ENCODE measurements at places on chromosomes 4 and X.

DNA sequence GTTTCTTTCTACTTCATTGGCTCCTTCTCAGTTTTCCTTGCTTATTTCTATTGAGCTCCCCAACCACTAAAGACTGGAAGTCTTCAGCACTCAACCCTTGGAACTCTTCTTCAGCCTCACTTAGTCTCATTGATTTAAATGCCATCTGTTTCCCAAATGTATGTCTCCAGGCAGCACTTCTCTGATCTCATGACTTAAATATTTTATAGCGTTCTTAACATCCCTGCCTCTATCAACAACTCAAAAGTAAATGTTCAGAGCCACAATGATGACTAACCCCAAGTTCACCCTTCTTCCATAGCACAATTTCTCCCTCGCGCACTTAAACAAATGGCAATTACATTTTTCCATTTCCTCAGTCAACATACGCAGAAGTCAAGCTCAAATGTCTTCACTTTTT, 1393.3 kb downstream of the ARAP2 start:
- no peak for DNase-seq

- no peak for DNase-seq
Observed at GRCh38 chr4:77849278-77849965, 13.2 kb upstream of the MRPL1 start.

DNA sequence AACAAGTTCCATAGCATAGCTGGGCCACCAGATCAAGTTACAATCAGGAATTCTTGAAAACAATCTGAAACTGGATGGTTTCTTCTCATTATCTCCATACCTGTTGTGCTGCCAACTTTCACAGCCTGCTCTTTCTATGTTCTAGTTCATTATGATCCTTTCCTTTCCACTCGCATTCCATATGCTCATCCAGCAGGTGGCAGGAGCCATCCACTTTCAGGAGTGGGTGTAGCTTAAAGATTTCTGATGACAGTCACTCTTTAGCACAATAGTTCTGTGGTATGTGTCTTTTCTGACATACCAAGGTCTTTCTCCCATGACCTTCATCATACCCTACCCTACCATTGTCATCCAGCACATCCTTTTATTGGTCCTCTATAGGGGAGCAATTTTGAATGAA, 46.4 kb downstream of the PAGE2 start:
- DNase-seq, result no peak

DNA sequence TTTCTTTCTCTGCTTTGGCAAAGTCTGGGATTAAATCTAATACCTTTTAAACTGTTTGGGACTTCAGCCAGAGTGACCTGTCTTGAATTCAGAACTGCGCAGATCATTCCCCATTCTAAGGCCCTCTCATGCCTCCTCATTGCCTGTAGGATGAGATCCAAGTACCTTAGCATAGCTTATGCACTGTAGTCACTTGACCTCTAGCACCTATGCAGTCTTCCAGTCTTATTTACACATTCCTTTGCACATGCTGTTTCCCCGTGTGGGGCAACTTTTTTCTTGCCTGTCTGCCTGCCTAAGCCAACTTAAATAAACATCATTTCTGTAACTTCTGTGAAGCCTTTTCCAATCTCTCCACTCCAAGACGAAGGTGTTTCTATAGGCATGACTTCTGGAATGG, 68.4 kb downstream of the AR start:
- DNase-seq, result no peak

DNA sequence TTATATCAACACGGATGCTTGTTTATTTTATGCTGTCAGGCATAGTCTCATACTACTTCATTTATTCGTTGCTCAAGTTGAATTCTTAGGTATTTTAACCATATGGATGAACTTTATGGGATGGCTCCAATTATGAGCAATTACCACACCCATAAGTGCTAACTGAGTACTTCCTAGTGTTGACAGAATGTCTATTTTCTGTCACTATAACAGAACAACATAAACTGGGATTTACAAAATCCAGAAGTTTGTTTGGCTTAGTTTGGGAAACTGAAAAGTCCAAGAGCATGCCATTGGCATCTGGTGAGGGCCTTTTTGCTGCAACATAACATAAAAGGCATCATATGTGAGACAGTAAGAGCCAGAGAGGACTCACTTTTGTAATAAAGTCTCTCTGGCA, 21.0 kb downstream of the SULT1E1 start:
- no peak for DNase-seq

GRCh38 chr4:1693131-1693896, 9.2 kb upstream of the FAM53A start:
- DNase-seq, result no peak

GRCh38 chr4:40418430-40419230, 83.5 kb downstream of the CHRNA9 start:
- DNase-seq, result no peak

DNA sequence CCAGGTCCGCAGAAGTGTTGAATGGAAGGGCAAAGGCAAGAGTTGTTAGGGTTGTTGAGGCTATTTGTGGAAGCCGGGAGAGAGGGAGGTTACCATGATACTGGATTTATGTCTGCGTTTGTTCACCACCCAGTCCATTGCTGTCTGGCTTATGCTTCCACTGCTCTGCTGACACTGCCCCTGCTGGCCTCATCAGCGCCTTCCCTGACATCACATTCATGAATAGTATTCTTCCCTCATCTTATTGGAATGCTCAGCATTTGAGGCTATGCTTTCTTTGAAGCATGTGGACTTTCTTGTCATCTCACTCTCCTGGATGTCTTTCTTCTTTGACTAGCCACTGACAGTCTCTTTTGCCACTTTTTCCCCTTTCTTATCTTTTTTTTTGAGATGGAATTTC, 10.3 kb downstream of the GNL3L start:
- no peak for DNase-seq

- no peak for DNase-seq
Observed at GRCh38 chr4:11529625-11530201, 101.0 kb upstream of the HS3ST1 start.

DNA sequence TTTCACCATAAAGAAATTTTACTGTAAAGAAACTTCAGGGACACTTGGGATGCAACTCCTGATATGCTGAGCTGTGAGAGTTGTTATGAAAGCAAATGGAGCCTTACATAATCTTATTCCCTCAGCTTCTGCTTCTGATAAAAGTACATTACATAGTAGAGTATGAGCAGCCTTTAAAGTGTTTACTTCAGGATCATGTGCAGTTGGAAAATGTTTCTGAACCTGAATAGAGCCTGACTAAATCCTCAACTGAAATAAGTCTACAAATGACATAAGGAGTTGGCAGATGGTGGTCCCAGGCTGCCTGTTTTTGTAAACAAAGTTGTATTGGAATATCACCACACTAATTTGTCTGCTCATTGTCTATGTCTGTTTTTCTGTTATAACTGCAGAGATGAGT, 19.3 kb downstream of the RASSF6 start:
- DNase-seq, result no peak

GRCh38 chr4:76641351-76641750, 206.3 kb downstream of the SHROOM3 start:
- DNase-seq, result no peak

GRCh38 chrX:9312922-9313867, 151.7 kb upstream of the TBL1X start:
- no peak for DNase-seq

- peak; percentile 36 for DNase-seq
Observed at GRCh38 chr4:87073199-87074120, 138.6 kb downstream of the AFF1 start.

DNA sequence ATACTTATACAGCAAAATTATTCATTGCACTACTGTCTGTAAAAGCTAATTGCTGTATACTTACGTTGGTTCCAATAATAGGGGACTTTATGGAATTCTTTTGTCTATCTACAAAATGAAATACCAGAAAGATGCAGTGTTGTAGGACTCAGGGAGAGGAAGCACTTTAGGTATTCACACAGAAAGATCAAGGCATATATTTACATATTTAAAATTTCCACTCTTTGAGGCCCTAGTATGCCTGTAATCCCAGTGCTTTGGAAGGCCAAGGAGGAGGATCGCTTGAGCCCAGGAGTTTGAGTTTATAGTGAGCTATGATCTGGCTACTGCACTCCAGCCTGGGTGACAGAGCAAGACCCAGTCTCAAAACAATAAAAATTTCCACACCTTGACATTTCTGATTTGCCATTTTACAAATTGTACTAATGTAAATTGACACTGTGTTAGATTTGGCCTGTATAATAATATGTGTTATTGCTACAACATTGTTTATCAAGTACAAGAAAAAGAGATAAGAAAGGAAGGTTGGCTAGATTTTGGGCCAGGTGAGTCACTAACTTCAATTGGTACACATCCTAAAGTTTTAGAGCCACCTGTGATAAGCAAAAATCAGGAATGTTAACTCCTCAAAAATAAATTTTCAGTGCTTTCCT, 35.1 kb downstream of the ADGRA3 start:
- DNase-seq, result no peak

DNA sequence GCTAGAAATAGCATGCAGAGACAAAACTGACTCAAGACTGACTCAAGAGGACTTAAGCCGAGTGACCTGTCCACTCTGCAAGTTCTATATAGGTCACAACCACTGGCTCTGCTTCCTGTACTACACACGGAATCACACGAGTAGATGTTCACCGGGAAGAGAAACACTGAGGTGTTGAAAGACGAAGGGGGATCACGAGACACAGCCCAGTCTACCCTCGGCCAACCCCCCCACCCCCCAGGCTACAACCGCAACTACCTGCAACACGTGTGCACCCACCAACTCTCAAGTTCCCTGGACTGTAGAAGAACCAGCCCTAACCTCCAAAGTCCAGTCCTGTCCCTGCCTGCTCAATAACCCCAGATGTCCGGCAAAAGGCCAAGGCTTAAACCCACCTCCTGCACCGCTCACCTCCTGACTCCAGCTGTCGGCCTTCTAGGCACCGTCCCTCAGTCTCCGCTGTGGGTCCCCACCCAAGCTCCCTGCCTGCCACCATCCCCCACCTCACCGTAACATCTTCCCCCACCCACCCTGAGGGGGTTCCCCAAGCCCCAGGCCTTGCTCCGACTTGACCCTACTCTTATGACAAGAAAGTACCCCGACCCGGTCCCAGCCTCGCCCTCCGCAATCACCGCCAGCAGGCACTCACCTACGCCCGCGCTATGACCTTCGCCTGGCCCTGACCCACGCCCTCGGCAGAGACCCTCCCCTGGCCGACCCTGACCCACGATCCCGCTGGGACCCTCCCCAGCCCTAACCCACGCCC, 739 bp downstream of the GAK start:
- DNase-seq, result no peak

Measured in epithelial cell of prostate (primary cell).